ENCODE measurements at places on chromosomes 5 and 9. TPM values are rescaled to one million over a fixed set of nuclear protein-coding genes. Genes with fewer than 3 reads are reported as not detected.

DNA sequence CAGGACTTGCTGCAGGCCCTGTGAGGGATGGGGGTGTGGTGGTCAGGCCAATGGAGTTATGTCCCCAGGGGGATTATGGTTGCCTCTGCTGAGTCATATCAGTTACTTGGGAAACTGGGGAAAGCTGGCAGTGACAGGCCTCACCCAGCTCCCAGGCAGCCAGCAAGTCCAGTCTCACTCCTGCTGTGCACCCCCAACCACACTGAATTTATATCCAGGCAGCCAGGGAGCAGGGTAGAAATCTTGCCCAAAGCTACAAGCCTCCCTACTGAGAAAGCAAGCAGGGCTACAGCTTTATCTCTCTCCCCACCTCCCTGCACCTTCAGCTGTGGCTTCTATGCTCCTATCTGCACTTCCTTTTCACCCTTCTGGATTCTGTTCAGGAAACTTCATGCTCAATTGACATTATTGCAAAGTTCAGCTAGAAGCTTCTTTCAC lies 2076.0 kb upstream of the CDH9 start:
- DNase-seq, result no peak

The TMC1 gene
- not detected for total RNA-seq

GRCh38 chr5:151174612-151175101 lies 17.1 kb upstream of the ANXA6 start:
- no peak for DNase-seq

- DNase-seq, result peak; percentile 14
These were observed 408.2 kb upstream of the PRR16 start for GRCh38 chr5:120055858-120056257.

The BARHL1 gene
- total RNA-seq, result not detected

The IFNA1 gene
- not detected for total RNA-seq

Measured in Daoy (cell line).